Psoas muscle (tissue), 8 donors: ENCODE measurements at places on chromosomes 7 and 10. TPM values are rescaled to one million over a fixed set of nuclear protein-coding genes. Genes with fewer than 3 reads are reported as not detected.

WNT8B gene
- total RNA-seq: not detected

SRPK2 gene
- total RNA-seq: 51.3 TPM

UPK3B gene
- total RNA-seq: 0.91 TPM

GPER1 gene
- total RNA-seq: 3.1 TPM

ANKRD22 gene
- total RNA-seq: not detected

HOXA2 gene
- 1.1 TPM for total RNA-seq

CNPY1 gene
- not detected for total RNA-seq

EXOC4 gene
- total RNA-seq: 39.0 TPM

HTR5A gene
- total RNA-seq: not detected

ATG9B gene
- total RNA-seq: not detected

SMNDC1 gene
- 30.2 TPM for total RNA-seq

TBXAS1 gene
- total RNA-seq: 2.7 TPM

GRM8 gene
- not detected for total RNA-seq

ZNF365 gene
- total RNA-seq: 0.13 TPM

NKX2-3 gene
- total RNA-seq: not detected

NEURL1 gene
- 33.6 TPM for total RNA-seq

CYP26C1 gene
- total RNA-seq: not detected

ANTXRL gene
- total RNA-seq: not detected

CCDC172 gene
- total RNA-seq: not detected

XRCC2 gene
- 0.26 TPM for total RNA-seq

OPN4 gene
- total RNA-seq: 0.12 TPM

ANAPC16 gene
- total RNA-seq: 110 TPM
